ENCODE measurements at places on chromosomes 4 and X.

- DNase-seq = no peak
Measured at GRCh38 chr4:89762311-89762710, 74.7 kb downstream of the SNCA start.

DNA sequence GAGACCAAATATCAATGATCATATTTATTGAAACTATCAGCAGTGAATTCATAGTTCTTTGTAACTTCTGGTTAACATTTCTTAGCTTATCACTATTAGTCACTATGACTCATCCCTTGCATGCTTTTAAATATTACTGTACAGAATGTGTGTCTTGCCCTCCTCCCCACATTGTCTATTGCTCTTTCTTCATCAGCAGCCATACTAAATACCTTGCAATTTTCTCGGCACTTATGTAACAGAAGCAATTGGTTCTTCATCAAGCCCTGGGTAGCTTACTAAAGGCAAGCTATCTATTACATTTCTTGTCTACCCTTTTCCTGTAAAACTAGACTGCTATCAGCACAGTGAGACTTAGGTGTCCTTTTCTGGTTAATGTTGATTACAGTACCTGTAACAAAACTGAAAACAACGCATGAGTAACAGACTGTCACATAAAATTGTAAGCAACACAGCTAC is 8.2 kb downstream of the KLHL4 start:
- DNase-seq = peak; percentile 21

DNA sequence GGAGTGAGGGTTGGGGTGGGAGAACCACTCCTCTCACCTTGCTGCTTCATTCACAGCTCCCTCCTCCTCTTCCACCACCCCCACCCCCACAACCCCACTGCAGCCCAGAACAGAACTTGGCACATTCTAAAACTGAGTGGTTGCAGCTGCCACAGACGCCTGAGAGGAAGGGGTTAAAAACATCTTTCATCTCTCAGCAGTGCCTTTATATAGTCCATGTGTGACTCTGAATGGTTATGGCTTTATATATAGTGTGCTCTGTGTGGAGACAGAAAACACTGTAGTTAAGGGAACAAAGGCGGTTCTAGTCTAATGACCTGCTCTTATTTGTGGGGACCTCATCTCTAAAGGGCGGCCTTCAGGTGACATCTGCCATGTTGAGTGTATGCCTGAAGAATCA is 144.8 kb downstream of the BCOR start:
- no peak for DNase-seq

- no peak for DNase-seq
Measured at GRCh38 chrX:39499996-39500395, 597.8 kb downstream of the BCOR start.

- DNase-seq = no peak
Measured at GRCh38 chr4:169846396-169846795, 88.7 kb upstream of the HPF1 start.

- DNase-seq = no peak
Measured at GRCh38 chr4:128424527-128425497, 137.2 kb upstream of the PGRMC2 start.

DNA sequence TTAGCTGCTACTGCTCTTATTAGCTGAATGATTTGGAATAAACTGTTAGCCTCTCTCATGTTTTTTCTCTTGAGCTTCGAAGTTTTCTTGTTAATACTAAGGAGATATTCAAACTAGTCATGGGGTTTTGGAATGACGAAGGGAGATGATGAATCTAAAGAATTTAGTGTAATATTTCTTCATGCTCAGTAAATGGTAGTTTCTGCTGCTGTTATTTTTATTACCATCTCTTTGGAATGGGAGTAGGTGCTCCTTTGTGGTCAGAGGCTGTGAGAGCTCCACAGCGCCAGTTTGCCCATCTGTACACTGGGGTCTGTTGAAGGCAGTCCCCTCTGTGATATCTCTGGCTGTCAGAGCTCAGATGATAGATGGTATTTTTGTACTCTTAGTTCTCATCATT is 33.7 kb downstream of the HTT start:
- DNase-seq = no peak

- no peak for DNase-seq
Measured at GRCh38 chr4:76434901-76435527, at the start of gene SHROOM3. SHROOM3 (plus strand) TSS chr4:76435229; CDS start chr4:76436053, 824 bp downstream.

GRCh38 chr4:69818060-69818639 is 41.8 kb downstream of the SULT1E1 start:
- DNase-seq = no peak

DNA sequence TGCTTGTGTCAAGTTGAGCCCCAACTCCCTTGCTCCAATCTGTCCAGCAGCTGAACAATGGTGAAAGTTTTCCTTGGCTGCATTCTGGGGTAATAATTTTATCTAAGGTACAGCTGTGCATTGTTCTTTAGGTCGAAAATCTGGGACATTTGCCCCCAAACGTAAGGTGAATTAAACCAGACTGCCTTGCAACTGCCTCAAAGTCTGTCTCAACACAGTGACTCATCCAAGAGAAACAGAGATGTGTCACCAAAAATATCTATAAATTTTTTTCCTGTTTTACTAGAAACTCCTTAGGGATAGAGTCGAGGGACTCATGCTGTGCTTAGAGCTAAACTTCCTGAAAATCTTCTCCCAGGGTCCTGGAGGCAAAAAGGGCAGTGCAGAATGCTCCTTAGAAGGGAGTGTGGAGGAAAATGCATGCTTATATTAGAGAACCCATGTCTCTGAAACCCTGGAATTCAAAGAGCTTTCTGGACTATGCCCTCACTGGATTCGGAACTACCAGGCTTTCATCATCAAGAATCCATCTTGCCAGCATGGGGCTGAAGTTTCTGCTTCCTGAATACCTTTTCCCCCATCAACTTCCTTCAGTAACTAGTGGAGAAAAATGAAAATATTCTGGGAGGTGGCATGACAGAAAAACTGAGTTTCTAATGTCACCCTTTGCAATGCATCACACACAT is 115.7 kb downstream of the PALLD start:
- no peak for DNase-seq

DNA sequence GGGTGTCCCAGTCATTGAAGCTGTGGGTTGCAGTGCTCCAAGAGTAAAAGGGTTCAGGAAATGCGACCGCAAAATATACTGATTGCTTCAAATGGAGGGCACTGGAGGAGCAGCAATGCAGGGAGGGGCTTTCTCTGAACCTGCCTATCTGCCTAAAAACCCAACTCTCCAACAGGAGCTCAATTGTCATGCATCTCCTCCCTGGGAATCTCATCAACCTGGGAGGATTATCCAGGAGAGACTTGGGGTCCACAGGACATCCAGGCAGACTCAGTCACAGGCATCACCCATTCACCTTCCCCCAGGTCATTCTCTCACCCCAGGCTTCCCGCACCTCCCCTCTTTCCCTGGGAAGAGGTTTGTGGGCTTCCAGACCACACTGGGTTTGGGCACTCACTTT is 38.2 kb upstream of the TLR3 start:
- no peak for DNase-seq

DNA sequence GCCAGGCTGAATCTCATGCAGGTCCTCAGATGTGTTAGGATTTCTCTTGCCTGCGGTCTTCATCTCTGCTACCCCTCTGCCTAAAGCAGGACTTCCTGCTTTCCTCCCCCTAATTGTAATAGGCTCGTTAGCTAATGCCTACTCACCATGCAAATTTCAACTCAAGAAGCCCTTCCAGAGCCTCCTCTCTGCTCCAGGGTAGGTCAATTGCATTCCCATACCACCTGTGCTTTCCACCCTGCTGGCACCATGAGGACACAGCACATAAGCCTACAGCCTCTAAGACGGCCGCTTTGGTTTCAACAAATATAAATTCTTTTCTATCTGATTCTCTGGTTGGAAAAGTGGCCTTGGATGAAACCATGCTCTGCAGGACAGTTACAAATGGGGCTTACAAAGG is 93.9 kb downstream of the QDPR start:
- DNase-seq = no peak

DNA sequence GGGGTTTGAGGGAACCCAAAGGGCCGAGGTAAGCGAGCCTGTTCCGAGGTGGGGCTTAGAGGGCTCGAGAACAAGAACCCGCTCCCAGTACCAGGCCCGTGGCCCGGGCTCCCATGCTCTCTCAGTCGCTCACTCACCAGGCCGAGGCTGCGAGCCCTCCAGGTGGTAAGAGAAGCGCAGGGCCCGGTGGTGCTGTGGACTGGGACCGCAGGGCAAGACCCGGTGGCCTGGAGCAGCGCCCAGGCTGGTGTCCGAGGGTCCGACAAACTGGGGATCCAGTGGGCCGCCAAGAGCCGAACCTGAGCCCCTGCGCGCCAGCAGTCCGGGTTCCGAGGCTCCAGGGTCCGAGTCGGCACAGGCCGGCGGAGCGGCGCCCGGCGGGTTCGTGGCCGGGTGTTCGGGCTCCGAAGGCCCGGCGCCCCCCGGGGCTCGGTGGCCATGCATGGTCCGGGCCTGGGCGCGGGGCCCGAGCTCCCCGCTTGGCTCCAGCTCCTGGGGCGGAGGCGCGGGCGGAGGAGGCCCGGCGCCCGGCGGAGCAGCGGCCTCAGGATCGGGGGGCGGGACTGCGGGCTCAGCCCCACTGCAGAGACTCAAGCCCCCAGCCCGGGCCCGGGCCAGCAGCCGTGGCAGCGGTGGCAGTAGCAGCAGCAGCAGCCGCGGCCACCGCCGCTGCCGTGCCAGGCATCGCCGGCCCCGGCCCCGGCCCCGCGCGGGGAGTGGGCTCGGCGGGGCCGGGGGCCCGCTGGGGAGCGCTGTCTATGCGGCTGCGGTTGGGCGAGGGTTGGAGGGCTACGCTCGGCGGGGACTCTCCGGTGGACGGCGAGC is 833 bp downstream of the FGD1 start:
- DNase-seq = no peak

DNA sequence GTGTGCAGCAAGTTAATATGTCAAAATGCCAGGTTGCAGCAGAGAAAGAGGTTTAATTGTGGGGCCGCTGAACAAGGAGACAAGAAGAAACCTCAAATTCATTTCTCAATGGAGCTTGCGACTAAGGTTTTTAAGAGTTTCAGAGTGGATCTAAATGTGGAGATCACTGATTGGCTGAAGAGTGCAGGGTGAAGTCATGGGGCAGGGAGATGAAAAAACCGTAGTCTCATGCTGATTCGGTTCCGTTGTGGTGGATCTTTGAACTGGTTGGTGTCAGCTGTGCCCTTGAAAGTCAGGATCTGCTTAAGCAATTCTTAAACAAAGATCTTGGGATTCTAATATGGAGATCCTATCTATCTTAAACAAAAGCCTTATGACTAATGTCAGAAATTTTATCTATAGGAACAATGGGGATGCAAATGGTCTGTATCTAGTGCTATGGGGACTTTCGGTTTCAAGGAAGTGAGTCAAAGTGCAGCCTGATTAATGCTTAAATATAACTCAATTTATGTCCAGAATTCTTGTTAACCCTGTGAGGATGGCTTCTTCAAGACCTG is 173.9 kb upstream of the CENPE start:
- DNase-seq = no peak

DNA sequence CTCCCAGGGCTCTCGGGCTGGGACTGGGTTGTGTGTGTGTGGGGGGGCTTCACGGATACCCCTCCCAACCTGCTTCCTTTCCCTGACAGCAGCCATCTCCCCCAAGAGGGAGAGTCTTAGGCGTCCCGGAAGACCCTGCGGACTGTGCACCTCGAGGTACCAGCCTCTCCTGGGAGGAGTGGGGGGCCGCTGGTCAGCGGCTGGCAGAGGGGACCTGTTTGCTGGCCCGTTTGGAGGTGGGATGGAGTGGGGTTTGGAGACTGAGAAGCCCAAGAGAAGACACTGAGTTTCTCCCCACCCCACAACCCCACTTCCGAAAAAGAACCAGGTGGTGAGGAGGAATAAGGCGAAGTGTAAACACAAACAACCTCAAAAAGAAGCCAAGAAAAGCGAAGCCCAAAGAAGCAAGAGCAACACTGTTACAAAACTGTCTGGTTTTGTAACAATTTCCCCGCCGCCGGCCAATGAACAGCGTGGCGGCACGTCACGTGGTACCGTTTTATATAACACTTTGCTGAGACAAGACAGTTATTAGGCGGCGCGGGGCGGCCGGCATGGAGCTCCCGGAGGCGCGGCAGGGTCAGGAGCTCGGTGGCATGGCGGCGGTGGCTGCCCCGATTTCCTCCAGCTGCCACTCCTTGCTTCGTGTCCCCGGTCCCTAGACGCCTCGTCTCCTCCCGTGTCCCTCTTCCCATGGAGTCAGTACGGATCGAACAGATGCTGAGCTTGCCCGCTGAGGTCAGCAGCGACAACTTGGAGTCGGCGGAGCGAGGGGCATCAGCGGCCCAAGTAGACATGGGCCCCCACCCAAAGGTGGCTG is at the start of gene LONRF3:
TSS of gene LONRF3 (plus strand) at position 531 of the 820 bp plus-strand sequence. CDS start at position 694, 163 bp downstream.
- DNase-seq = no peak

GRCh38 chr4:26044983-26045382 is 131.0 kb downstream of the SMIM20 start:
- DNase-seq = no peak

- peak; percentile 35 for DNase-seq
Measured at GRCh38 chr4:109548655-109549054, 11.4 kb upstream of the MCUB start.

DNA sequence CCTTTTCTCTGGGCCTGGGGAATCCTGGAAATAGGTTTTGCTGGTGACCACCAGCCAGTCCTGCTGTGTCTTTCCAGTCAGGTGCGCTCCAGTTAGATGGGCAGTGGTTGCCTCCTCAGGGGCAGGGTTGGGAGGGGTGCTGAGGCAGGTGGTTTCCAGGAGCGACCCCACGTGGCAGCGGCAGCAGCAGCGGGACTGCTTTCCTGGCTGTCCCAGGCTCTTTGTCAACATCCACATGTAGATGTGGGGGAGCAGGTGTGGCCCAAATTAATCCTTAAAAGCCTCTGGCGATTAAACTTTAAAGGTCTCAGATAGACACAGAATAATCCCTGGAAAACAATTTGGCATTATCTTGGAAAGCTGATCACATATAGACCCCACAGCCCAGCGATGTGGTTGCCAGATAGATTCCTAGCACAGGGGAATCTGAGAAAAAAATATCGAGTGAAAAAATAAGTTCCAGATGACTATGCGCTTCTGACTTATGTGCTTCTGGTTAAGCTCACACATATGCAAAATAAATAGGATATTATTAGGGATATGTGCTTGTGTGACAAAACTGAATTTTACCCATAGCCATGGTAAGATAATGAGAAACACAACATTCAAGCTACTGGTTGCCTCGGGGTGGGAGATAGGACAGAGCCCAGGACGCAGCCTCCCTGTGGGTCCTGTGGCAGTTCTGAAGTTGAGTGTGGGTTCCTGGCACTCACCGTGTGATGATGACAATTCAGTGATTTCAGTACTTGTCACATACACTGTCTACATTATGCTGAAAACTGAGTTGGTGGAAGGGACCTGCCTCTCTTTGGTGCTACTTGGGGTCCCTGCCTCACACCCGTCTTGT is 336.4 kb downstream of the ARHGAP10 start:
- peak; percentile 25 for DNase-seq

DNA sequence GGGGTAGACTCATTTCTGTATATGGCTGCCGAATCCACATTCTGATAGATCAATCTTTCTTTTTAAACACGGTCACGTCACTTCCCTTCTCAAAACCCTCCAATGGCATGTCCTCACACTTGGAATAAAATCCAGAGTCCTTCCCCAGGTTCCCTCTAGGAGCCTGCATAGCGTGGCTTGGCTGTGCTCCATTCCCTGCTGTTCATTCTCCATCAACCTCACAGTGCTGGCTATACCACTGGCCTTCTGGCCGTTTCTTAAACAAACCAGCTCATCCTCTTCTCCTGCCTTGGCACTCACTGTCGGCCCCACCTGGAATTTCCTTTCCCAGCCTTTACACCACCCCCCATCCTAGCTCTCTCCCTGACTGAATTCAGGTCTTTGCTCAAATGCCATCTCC is 77.1 kb downstream of the RBM47 start:
- DNase-seq = no peak

GRCh38 chr4:147940171-147940570 is 208.3 kb downstream of the ARHGAP10 start:
- no peak for DNase-seq

All from fibroblast of skin of left biceps (primary cell).